ENCODE measurements at places on chromosomes 12 and 14. TPM values are rescaled to one million over a fixed set of nuclear protein-coding genes. Genes with fewer than 3 reads are reported as not detected.

The MMP17 gene
- 11.3 TPM for total RNA-seq

The SELPLG gene
- total RNA-seq = 0.79 TPM

The INHBC gene
- not detected for total RNA-seq

The CLEC9A gene
- not detected for total RNA-seq

The ABCC9 gene
- not detected for total RNA-seq

The FGFR1OP2 gene
- 30.9 TPM for total RNA-seq

The PIWIL1 gene
- 0.05 TPM for total RNA-seq

Measured in A549 treated with AZD2906 at 1 μM for 4 hours (cell line).